ENCODE measurements at places on chromosomes 4 and X.

GRCh38 chrX:8726031-8726652 is 5.8 kb downstream of the ANOS1 start:
- DNase-seq, result no peak

GRCh38 chrX:9560219-9560618 is 95.4 kb downstream of the TBL1X start:
- DNase-seq, result no peak

DNA sequence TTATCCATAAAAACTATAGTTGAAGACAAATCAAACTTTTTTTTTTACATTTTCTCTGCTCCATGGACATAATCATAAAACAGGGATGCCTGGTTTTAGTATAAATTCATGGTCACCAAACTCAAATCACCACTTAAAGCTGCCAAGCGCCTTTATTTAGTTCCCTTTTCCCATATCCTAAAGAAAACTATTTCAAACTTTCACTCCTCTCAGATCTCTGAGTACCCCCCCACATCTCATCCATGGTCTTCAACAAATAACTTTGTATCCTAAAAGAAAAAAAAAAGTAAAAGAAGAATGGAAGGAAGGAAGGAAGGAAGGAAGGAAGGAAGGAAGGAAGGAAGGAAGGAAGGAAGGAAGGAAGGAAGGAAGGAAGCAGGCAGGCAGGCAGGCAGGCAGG is 1438.7 kb downstream of the C4orf33 start:
- DNase-seq, result no peak

GRCh38 chr4:153204728-153205648 is 745 bp downstream of the TRIM2 start:
- DNase-seq, result no peak

DNA sequence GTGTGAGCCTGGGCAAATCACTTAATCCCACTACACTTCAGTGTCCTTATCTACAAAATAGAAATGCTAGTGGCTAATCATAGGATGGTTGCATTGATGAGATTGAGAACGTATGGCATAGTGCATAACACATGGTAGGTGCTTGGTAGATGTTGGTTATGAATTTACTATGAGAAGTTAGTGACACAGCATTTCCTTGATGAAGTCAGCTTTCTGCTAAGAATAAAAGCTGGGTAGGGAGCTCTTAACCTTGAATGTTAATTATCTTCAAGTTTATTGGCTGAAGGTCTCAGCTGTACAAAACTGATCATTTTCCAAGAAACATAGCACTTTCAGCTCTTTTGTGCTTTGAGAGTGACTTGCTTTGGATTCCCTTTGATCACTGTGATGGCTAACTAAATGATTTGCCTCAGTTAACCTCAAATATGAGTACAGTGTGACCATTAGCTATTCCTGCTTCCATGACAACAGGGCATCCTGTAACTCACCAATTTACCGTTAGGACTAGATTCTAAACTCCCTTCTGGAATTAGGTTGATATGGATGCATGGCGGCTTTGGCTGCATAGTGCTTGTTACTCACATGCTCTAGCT is 17.8 kb downstream of the PDK3 start:
- no peak for DNase-seq

DNA sequence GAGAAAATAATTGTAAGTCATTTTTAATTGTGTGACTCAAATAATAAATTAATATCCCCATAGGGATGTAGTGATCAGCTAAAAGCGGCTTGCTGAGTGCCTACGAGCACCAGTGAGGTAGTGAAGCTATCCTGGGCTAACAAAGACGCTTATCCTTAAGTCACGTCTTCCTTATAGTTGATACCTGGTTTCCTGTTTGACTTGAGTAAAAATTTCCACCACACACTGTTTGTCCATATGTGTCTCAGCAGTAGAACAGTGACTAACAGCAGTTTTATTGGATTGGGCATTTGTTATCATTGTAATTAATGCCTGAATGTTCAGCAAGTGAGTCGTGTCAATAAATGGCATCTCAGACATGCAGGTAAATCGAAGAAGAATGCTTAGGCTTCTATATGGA is 241.1 kb downstream of the GRXCR1 start:
- no peak for DNase-seq

- no peak for DNase-seq
Observed at GRCh38 chr4:6035786-6036185, 17.6 kb upstream of the C4orf50 start.

All from stimulated activated CD8-positive, alpha-beta memory T cell treated with anti-CD3 and anti-CD28 coated beads, Interleukin-2, amount 100 ng/mL, for 1 hour (primary cell).